ENCODE measurements at places on chromosomes 3 and 15.
A peak's percentile ranks its signal among the peaks of the same experiment; 100 is the strongest.

DNA sequence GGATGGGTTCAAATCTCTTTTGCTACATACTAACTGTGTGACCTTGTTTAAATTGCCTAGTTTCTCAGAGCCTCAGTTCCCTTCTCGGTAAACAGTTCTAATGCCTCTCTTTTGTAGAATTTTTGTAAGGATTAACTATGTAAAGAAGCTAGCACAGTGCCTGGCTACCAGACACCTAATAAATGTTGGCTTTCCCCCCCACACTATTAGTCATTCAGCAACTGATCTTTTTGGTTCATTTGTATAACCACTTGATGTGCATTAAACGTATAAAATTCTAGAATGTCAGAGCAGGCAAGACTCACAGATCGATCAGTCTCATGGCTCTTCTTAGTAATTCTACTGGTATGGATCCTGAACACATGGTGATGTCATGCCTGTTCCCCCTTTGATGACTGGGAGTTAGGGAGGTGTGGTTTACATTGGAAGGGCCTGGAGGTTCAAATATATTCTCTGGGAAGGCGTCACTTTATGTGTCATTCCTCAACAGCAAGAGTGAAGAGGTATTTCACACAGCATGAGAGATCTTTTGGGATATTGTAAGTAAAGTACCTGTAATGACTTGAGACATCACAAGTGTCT, 6.5 kb downstream of the TAGLN3 start:
- peak; percentile 22 for DNase-seq

DNA sequence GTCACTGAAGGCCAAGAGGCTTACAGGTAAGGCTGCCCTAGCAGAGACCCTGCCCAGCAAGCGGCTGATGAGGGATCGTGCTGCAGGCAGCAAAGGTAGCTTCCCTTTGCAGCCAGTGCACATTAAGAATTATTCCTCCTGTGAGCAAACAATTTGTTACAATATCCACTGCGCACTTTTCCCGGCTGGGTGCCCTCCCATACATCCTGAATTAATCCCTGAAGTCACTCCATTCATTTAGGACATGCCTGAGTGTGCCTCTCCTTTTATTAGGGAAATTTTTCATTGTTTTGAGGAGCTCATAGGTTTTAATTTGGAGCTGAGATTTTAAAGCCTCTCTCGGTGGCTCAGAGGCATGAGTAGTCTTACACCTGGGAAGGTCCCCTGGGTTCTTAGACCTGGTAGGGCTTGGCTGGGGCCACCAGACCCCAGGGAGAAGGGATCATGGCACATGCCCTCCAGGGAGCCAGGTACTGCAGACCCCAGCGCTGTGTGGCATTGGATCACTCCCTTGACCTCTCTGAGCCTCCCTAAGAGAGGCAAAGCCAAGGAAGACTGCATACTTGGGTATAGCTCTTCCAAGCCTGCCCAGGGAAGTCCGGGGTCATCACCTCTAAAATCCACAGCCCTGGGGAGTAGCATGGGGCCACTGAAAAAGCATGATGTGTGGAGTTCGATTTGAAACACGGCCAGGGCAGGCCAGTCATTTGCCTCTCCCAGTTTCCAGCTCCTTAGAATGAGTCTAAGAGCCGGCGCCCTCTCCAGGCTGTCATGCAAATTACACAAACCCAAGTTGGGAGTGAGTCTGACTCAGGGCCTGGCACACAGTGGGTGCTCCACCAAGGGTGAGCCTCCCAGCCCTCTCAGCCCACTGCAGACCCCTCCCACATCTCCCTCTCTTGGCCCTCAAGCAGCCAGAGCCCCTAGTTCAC, 151.9 kb upstream of the LINGO1 start:
- DNase-seq: peak; percentile 2

DNA sequence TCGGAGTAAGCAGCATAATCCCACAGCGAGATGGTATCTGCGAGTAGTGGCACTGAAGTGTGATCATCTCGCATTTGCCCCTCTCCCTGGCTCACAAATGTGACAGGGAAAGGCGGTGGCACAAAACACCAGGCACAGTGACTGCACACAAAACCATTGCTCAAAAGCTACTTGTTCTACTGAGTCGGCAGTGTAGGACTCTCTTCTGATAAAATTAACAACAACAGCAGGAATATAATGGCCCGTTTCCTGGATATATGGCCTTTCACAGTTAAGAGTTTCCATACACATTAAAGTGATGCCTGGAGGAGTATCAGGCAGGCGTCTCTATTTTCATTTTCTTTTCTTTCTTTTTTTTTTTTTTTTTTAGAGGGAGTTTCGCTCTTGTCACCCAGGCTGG, 69.0 kb downstream of the MYO1E start:
- no peak for DNase-seq

- DNase-seq: no peak
Measured at GRCh38 chr3:71016178-71016845, 567.2 kb downstream of the FOXP1 start.

DNA sequence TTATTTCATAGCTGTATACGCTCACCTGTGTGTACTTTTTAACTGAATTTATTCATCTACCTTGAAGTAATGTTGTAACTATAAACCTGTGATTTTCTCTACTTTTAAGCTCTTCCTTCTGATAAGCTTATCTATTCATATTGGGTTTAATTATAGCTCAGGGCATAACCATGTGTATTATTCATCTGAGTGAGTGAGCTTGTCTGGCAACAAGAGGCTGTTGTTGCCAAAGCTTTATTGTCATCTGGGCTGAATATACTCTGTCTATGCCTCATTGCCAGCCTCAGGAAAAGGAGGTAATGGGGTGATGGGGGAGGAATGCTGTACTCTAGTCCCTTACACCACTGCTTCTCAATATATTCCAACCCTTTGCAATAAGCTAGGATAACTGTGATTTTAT, 292.4 kb downstream of the UBE2E2 start:
- peak; percentile 46 for DNase-seq

- no peak for DNase-seq
Measured at GRCh38 chr3:66997560-66998112, 471 bp upstream of the KBTBD8 start.

All from HFFc6 (cell line).